ENCODE measurements at places on chromosomes 6 and 20.

- no peak for DNase-seq
These were observed 46.9 kb upstream of the SMIM28 start for GRCh38 chr6:138330763-138331162.

DNA sequence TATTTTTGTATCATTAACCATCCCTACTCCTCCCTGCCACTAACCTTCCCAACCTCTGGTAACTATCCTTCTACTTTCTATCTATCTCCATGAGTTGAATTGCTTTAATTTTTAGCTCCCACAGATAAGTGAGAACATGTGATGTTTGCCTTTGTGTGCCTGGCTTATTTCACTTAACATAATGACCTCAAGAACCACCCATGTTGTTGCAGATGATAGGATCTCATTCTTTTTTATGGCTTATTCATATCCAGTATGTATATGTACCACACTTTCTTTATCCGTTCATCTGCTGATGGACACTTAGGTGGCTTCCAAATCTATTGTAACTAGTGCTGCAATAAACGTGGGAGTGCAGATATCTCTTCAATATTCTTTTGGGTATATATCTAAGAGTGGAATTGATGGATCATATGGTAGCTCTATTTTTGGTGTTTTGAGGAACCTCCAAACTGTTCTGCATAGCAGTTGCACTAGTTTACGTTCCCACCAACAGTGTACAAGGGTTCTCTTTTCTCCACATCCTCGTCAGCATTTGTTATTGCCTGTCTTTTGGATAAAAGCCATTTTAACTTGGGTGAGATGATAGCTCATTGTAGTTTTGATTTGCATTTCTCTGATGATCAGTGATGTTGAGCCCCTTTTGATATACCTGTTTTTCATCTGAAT is 201.4 kb downstream of the ARHGAP18 start:
- DNase-seq: no peak

DNA sequence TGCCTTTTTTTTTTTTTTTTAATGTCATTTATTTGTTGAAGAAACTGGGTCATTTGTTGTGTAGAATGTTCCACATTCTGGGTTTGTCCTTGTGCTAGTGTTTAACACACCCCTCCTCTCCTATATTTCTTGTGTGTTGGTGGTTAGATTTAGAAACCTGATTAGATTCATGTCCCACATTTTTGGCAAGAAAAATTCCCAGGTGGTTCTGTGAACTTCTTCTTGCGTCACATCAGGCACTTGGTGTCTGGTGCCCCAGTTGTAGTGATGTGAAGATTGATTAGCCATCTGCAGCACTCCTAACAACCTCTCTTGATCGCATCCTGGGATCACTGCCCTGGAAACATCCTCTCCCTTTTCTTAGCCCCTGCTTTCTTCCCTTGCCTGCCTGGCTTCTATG is 7.8 kb downstream of the PIGT start:
- DNase-seq: no peak

- no peak for DNase-seq
These were observed 277.0 kb downstream of the CDKAL1 start for GRCh38 chr6:20811109-20811761.

DNA sequence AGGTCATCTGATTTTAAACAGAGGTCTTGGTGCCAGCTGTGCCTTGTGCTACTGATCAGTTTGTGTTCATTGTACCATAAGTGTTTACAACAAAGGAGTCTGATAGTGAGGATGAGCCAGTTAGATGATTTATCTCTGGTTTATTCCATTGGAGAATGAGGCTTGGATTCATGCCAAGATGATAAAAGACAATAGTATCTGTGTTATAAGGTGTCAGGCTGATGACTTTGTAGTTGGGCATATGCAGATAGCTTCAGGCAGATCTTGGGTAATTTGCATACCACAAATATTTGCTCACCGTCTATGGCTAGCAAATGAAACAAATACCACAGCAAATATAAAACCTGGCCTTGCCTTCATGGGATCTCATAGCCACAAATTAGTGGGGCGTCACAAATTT is 43.3 kb upstream of the PHACTR2 start:
- DNase-seq: no peak

DNA sequence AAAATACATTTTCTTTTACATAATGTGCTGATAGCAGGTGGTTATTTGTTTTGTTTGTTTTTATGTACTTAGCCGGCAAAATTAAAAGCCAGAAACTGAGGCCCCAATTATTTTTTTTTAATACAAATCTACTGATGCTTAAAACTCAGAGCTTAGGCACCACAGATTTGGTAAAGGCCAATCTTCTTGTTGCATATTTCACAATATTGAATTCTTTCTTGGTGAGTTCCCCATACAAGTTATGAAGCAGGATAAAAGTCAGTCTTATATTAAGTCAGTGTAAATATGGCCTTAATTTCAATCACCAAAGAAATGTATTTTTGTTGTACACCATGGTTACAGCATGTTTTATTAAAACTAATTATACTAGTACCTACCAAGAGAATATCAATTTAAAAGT is 16.3 kb upstream of the ZDHHC14 start:
- DNase-seq: no peak

DNA sequence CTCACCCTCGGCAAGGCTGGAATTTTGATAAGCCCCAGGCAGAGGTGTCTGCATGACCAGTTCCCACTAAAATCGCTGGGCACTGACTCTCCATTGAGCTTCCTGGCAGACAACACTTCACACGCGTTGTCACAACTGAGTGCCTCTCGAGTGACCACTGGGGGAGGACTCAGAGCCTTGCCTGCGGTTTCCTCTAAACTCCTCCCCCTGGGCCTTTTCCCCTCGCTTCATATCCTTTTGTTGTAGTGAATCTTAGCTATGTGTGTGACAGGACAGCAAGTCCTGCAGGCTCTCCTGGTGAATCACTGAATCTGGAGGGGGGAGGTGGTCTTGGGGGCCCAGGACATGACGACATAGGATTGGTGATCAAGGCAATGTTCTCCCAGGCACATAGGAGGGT is 670.8 kb downstream of the PRKN start:
- DNase-seq: no peak

DNA sequence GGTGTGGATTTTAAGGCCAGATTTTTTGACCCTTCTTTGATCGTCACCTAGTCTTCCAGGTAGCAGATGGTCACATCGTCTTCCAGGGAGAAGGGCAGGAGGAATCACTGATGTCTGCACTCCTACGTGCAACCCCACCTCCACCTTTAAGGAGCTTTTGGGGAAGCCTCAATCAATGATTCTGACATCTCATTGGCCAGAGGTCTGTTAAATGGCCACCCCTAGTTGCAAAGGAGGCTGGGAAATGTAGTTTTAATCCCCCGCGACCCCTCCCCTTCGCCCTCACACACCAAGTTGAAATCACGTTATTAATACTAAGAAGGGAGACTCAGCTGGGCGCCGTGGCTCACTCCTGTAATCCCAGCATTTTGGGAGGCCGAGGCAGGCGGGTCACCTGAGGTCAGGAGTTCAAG is 151.4 kb downstream of the BCAS1 start:
- no peak for DNase-seq

DNA sequence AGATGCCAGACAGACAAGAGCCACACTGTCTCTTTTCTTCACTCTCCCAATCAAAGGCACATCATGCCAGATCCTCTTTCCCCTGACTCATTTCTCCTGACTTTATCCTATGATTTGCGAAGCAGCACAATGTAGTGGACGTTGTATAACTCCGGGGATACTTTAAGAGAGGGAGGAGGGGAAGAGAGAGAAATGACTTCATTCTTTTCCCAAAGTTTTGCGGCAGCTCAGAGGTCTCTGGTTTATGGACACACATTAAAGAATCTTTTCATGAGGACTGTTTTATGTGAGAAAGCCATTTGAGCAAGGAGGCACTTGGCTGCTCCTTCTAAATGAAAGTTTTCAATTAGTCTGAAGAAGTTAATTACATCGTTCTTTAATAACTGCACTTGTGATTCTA is 75.1 kb upstream of the MC3R start:
- DNase-seq: no peak

GRCh38 chr20:19888269-19888671 is 128.9 kb upstream of the NAA20 start:
- DNase-seq: no peak

DNA sequence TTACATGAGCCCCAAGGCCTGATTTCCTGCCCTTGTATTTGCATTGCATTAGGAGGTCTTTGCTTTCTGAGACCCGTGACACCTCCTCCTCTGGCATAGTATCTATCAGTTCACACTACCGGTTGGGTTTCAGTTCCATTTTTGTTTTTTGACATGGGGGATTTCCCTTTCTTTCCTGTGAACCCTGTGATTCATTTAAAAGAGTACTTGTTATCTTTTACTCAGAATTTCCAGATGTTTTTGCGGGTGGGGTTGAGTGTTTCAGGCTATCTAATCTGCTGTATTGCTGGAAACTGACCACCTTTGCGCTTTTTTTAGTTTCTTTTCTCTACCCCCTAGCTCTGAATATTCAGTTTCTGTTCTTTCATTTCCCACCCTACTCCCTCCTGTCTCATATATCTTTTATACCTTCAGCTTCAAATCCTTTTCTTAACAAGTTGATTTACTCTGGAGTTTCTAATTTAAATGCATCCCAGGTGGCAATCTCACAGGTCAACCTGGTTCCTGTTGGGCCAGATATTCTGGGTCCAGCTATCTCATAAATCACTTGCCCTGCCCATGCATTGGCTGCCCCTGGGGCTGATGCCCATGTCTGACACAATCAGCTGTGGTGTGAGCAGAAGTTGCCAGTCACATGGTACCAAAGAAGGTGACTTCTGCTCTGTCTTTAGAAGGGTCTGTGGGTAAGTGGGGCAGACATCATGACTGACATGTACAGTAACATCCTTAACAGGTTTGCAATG is 14.3 kb upstream of the NCOA3 start:
- no peak for DNase-seq

- peak; percentile 66 for DNase-seq
These were observed 16.8 kb downstream of the CASS4 start for GRCh38 chr20:56428881-56429280.

- DNase-seq: no peak
These were observed 37.6 kb downstream of the SHLD1 start for GRCh38 chr20:5787796-5788165.

DNA sequence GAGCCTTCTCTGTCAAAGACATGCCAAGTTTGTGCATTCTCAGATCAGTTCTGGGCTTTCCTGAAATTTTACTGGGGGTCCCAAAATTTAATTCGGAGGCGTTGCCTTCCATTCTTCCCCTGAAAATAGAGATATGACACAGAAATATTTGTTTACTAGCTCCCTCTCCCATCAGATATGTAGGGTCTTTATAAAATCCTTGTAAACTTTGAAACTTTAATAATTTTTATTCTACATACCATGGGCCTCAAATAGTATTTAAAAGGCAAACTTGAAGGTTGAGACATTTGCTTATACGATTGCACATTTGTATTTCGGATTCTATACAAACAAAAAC is 54.6 kb downstream of the IL20RA start:
- no peak for DNase-seq

DNA sequence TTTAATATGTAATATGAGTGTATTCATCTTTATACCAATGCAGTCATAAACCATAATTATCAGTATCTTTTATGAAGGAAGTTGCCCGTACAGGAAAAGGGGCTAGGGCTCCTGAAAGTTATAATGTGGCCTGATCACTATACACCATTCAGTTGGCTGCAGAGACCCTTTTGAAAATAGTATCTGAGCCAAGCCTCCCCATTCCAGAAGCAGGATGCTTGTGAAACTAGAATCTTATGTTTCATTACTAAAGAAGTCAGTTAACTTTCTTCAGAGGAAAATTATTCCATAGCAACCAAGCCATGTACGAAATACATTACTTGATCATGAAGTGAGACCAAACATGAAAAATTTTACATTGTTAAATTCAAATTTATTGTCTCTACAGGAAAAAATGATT is 251.5 kb upstream of the TCF21 start:
- DNase-seq: no peak

- no peak for DNase-seq
These were observed 97.2 kb upstream of the DOK5 start for GRCh38 chr20:54377992-54378773.

GRCh38 chr6:88074791-88075190 is 27.1 kb downstream of the SPACA1 start:
- no peak for DNase-seq
